ENCODE measurements at places on chromosomes 12 and 14.
A peak's percentile ranks its signal among the peaks of the same experiment; 100 is the strongest.

DNA sequence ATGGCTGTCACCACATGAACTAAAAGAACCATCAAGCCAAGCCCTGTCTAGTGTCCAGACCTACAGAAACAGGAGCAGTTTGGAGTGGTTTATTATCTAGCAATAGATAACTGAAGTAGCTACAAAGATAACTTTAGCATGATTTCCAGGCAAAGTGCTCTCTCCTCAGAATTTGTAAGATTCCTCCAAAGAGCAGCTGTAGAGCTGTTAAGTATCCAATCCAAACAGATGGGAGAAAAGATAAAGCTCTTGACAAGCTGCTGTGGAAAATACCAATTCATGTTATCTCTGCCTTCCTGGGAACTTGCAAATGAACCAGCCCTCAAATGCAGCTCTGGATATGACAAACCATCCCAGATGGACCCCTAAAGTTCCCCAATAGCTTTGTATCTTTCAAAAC lies 78.9 kb upstream of the RESF1 start:
- no peak for DNase-seq

- no peak for DNase-seq
These were observed 11.4 kb downstream of the CLECL1 start for GRCh38 chr12:9721394-9722092.

- no peak for DNase-seq
These were observed 6.6 kb downstream of the DLK1 start for GRCh38 chr14:100733152-100733850.

- peak; percentile 60 for DNase-seq
These were observed 89.2 kb upstream of the TMEM260 start for GRCh38 chr14:56490379-56490778.

GRCh38 chr12:60195483-60195882 lies 599.7 kb downstream of the SLC16A7 start:
- DNase-seq: no peak

DNA sequence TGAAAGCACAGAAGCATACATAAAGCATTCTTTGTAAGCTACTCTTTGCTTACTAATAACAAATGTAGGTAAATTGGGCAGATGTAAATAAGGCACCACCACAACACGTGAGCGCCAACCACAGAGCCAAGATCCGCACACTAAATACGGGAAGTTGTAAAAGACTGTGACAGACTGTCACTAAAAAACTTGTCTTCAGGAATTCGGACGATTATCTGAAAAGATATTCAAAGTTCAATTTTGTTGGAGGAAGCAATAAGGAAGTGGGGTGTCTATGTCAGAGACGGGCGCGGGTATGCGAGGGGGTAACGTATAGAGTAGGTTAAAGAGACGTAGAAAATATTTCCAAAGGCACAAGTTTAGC lies 1.5 kb upstream of the HSP90B1 start:
- DNase-seq: no peak

- DNase-seq: no peak
These were observed 1.8 kb upstream of the PHLDA1 start for GRCh38 chr12:76033081-76034011.

- no peak for DNase-seq
These were observed 583.6 kb downstream of the GALC start for GRCh38 chr14:87409393-87409792.

DNA sequence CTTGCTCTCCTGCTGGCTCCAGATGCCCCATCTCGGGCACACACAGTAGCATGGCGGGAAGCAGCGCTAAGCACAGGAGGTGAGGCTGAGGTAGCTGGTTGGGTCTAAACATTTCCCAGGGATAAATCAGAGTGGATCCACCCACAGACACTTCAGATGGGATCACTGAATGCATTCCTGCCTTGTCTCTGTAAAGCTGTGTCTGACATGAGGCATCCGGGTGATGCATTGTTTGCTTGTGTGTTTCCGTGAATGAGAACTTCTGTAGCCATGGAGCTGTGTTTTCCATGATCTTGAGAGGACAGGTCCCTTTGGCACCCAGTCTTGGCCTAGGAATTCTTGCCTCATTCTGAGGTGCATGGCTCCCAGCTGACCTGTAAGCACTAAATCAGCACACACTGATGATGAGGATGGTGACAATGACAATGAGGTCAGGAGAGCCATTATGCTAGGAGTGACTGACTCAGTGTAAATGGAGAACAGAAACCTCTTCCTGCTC lies 6.7 kb upstream of the KRT75 start:
- no peak for DNase-seq

- DNase-seq: no peak
These were observed 45.5 kb downstream of the STXBP6 start for GRCh38 chr14:25004389-25004809.

DNA sequence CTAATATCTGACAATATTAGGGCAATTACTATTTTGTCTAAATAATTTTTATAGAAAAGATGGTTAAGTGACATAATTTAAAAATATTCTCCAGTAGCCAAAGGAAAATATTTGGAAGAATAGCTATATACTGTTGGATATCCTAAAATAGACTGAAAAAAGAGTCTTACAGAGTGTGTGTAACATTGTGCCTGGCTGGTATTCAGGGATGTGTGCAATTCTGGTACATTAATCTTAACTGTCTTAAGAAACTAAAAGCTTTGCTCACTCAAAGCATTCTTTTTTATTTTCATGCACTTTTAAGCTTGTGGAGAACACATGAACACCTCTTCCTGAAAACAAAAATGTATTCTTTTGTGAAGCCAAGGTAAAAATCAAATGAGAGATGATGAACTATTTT lies 10.1 kb upstream of the NR2C1 start:
- DNase-seq: no peak

DNA sequence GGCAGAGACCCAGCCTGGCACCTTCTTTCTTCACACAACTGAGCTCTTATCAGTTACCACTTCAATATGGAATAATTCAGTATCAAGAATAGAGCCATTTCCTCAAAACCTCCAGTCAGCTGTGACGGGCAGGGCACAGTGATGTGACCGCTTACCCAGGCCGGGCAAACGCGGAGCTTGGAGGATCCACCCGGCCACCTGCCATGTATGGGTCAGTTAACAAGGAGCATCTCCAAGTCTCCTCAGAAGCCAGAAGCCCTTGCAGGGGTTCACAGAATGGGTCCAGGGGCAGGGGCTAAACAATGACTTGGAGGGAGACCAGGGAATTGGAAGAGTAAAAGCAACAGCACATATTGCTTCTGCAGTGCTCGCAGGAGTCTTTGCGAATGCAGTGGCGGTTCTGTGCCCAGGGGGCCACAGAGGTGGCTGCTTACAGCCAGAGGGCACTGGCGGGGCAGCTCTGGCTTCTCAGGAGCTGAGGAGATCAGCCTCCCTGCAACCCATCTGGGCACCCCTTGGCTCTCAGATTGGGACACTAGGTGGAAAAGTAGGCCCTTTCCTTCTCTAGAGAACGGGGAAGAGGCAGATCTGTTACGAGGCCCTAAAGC lies 162.3 kb downstream of the CALM1 start:
- DNase-seq: no peak

DNA sequence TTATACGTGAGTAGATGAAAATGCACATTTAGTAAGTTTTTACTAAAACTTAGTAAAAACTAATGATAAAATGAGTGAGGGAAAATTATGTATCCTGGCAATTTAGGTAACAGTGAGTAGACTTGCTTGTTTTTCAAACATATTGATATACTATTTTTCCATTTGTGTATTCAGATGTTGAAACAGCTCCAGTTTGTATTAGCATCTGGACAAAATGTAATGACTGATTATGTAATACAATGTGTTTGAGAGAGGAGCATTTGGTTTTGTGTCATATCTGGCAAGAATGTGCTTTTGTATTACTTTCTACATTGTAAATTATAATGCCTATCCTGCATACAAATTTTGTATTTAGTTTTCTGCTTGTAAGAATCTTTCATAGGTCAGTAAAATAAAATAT lies 5.6 kb downstream of the CNOT2 start:
- DNase-seq: no peak

GRCh38 chr12:92570056-92570753 lies 132.6 kb upstream of the PLEKHG7 start:
- DNase-seq: peak; percentile 92

All from NCI-H1105 treated with DMSO at 0.1 percent for 48 hours (cell line).